B cell (primary cell): ENCODE measurements at places on chromosomes 7 and 10. TPM values are rescaled to one million over a fixed set of nuclear protein-coding genes. Genes with fewer than 3 reads are reported as not detected.

GRCh38 chr7:82925331-82925730, 237.4 kb downstream of the PCLO start:
- no peaks in the 10 kb centered on the region for H3K36me3 ChIP-seq
- H3K4me1 ChIP-seq = no peaks in the 10 kb centered on the region
- no peaks in the 10 kb centered on the region for H3K27me3 ChIP-seq
- H3K27ac ChIP-seq = no peak overlapping the region
- no peak overlapping the region for H3K4me3 ChIP-seq
- no peak for DNase-seq

Gene ABLIM1
- total RNA-seq = 148 and 149 TPM in 2 replicates

DNA sequence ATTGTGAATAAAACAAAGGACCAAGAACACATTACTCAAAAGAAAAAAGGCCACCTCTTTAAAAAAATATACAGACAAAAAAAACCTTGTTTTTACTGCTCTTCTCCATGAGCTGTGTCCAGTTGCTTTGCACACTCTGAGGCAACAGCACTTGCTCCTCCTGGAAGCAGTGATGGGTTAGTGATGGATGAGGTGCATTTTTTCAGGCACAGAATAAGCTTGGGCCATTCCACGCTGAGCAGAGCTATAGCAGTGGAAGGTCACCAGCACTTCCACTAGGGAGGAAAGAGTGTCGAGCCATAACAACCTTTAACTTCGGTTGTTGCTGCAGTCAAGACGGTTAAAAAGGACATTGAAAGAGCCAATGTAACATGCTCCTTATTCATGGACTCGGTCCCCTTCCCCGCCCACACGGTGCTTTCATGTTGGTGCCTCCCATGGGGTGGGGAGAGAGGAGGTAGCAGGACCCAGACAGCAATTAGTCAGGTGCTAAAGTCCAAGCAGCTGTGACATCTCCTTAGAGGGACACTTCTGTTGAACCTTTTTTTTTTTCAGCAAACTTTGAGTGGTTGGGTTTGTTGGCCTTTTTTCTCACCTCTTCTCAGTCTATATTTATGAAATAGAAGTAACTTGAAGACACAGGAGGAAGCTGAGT, 136.5 kb upstream of the ADARB2 start:
- DNase-seq = no peak
- no peaks in the 10 kb centered on the region for H3K36me3 ChIP-seq
- H3K4me3 ChIP-seq = no peak overlapping the region
- no peaks in the 10 kb centered on the region for H3K27me3 ChIP-seq
- H3K27ac ChIP-seq = no peak overlapping the region

Gene GRM3
- total RNA-seq = not detected in 2 replicates
